Kidney epithelial cell (primary cell): ENCODE measurements at places on chromosomes 2 and 18. TPM values are rescaled to one million over a fixed set of nuclear protein-coding genes. Genes with fewer than 3 reads are reported as not detected.

Gene DUSP19
- 0.58 and 1.0 TPM in 2 replicates for total RNA-seq

Gene ABCG5
- total RNA-seq, result not detected in 2 replicates

Gene MAPRE3
- total RNA-seq, result 4.6 and 5.0 TPM in 2 replicates

Gene GKN2
- not detected in 2 replicates for total RNA-seq

Gene MROH2A
- not detected in 2 replicates for total RNA-seq

Gene CERS6
- total RNA-seq, result 17.5 and 17.7 TPM in 2 replicates

Gene RNF138
- 18.6 and 19.4 TPM in 2 replicates for total RNA-seq

Gene CGREF1
- 1.8 and 2.5 TPM in 2 replicates for total RNA-seq

Gene PXDN
- 287 and 314 TPM in 2 replicates for total RNA-seq

Gene ST8SIA3
- not detected in 2 replicates for total RNA-seq

Gene SERPINB12
- total RNA-seq, result not detected in 2 replicates

Gene AKAIN1
- not detected in 2 replicates for total RNA-seq

Gene VSNL1
- total RNA-seq, result 0.13 TPM in 1 of 2 replicates, not detected in the other

Gene LYPD1
- total RNA-seq, result 53.2 and 59.1 TPM in 2 replicates
